Stomach (tissue), 19 donors: ENCODE measurements at places on chromosomes 5 and 9. TPM values are rescaled to one million over a fixed set of nuclear protein-coding genes. Genes with fewer than 3 reads are reported as not detected.

- no peaks in the 10 kb centered on the region for H3K27me3 ChIP-seq
- no peak overlapping the region for H3K27ac ChIP-seq
- no peak for DNase-seq
- peaks cover 40% of the 10 kb centered on the region for H3K4me1 ChIP-seq
These were observed 12.6 kb downstream of the MGAT1 start for GRCh38 chr5:180790020-180790419.

GRCh38 chr9:80134487-80134886 is 562.7 kb downstream of the TLE4 start:
- no peaks in the 10 kb centered on the region for H3K36me3 ChIP-seq
- no peak overlapping the region for H3K4me3 ChIP-seq
- H3K27ac ChIP-seq = no peak overlapping the region
- H3K27me3 ChIP-seq = no peaks in the 10 kb centered on the region
- no peak for DNase-seq
- no peaks in the 10 kb centered on the region for H3K4me1 ChIP-seq

- H3K4me1 ChIP-seq = no peaks in the 10 kb centered on the region
- DNase-seq = no peak
- H3K27ac ChIP-seq = no peak overlapping the region
- no peak overlapping the region for H3K4me3 ChIP-seq
These were observed 208.3 kb downstream of the TLE1 start for GRCh38 chr9:81480828-81481604.

DNA sequence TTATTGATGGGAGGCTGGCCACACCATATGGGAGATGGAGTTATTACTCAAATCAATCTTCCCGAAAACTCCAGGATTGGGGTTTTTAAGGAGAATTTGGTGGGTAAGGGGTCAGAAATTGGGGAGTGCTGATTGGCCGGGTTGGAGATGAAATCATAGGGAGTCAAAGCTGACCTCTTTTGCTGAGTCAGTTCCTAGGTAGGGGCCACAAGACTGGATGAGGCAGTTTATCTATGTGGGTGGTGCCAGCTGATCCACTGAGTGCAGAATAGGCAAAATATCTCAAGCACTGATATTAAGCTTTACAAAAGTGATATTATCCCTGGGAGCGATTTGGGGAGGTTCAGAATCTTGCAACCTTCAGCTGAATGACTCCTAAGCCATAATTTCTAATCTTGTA is 75.7 kb upstream of the CLINT1 start:
- H3K4me1 ChIP-seq = no peaks in the 10 kb centered on the region
- no peaks in the 10 kb centered on the region for H3K27me3 ChIP-seq
- no peak for DNase-seq
- no peaks in the 10 kb centered on the region for H3K36me3 ChIP-seq
- H3K4me3 ChIP-seq = no peak overlapping the region

- peaks cover 11% of the 10 kb centered on the region for H3K36me3 ChIP-seq
- H3K27ac ChIP-seq = no peak overlapping the region
- no peak overlapping the region for H3K4me3 ChIP-seq
- no peaks in the 10 kb centered on the region for H3K27me3 ChIP-seq
These were observed 23.9 kb upstream of the SAP30L start for GRCh38 chr5:154421868-154422267.

DNA sequence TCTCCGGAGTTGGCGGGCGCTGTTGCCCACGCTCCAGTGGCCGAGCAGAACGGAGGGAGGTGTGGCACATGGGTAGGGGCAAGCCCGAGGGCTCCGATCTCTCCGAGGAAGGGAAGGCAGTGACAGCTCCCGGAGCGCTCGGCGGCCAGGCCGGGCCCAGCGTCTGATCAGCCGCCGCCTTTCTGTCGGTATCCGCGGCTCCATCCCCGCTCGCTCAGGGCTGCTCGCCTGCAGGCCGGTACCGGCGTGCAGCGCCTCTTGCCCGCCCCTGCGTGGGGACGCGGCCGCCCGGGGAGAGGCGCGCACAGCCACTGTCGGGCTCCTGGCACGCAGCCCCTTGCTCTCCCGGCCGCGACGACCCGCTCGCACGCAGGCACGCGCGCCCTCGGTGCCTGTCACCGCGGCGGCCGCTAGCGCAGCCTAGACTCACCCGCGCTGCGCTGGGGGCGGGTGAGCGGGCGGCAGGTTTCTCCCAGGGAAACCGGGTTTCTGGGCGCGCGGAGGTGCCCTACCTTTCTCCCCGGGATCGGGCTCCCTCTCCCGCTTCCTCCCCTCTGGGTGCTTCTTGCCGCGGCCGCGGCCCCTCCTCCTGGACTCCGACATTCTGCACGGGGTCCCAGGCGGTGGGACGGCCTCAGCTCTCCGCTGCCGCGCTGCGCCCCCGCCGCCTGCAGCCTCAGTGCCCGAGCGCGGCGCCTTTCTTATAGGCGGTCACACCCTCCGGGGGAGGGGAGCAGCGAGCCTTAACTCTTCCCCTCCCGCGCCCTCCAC is 108.4 kb downstream of the PSD2 start:
- H3K4me3 ChIP-seq = peak overlapping the region; percentile 45
- no peak overlapping the region for H3K27ac ChIP-seq
- DNase-seq = no peak
- peaks cover 22% of the 10 kb centered on the region for H3K4me1 ChIP-seq

DNA sequence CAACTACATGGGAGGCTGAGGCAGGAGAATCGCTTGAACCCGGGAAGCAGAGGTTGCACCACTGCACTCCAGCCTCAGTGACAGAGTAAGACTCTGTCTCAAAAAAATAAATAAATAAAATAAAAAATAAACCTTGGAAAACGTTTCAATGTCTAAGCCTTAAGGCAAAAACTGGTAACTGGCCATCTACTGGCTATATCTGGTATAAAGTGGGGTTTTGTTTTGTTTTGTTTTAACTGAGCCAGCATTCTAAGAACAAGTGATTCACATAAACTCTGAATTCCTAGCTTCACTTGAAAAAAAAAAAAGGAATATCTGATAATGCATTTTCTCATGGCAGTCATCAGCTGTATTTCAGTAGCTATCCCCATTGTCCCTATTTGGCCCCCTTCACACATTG is 126.1 kb upstream of the EFNA5 start:
- H3K36me3 ChIP-seq = no peaks in the 10 kb centered on the region
- no peaks in the 10 kb centered on the region for H3K4me1 ChIP-seq
- H3K4me3 ChIP-seq = no peak overlapping the region
- no peak overlapping the region for H3K27ac ChIP-seq
- H3K27me3 ChIP-seq = no peaks in the 10 kb centered on the region

GRCh38 chr9:33187519-33188218 is 20.5 kb upstream of the B4GALT1 start:
- no peak overlapping the region for H3K4me3 ChIP-seq
- H3K36me3 ChIP-seq = no peaks in the 10 kb centered on the region
- no peak for DNase-seq
- H3K4me1 ChIP-seq = peaks cover 42% of the 10 kb centered on the region

DNA sequence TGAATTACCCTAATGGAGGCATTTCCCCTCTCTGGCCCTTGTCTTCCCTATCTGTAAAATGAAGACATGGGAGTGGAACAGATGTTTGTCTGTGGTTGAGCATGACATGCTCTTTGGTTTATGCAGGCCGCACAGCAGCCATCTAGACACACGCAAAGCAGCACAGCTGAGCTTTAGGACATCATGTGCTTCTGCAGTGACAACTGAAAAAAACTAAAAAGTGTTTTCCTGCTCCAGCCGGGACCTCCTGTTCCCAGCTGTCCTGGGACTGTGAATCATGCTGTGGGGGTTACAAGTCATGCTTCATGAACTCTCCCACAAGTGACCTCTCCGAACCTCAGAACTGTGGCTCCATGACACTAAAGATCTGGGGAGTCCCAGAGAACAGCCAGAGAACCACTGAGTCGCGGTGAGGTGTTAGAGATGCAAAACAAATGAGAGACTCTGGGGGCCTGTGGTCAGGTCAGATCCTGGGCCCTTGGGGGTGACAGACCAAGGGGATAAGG is 1.7 kb downstream of the SMIM3 start:
- H3K36me3 ChIP-seq = no peaks in the 10 kb centered on the region
- H3K4me3 ChIP-seq = peak overlapping the region; percentile 71
- H3K27me3 ChIP-seq = no peaks in the 10 kb centered on the region
- peak; percentile 51 for DNase-seq
- H3K27ac ChIP-seq = peak overlapping the region; percentile 95
- H3K4me1 ChIP-seq = peaks cover 55% of the 10 kb centered on the region

DNA sequence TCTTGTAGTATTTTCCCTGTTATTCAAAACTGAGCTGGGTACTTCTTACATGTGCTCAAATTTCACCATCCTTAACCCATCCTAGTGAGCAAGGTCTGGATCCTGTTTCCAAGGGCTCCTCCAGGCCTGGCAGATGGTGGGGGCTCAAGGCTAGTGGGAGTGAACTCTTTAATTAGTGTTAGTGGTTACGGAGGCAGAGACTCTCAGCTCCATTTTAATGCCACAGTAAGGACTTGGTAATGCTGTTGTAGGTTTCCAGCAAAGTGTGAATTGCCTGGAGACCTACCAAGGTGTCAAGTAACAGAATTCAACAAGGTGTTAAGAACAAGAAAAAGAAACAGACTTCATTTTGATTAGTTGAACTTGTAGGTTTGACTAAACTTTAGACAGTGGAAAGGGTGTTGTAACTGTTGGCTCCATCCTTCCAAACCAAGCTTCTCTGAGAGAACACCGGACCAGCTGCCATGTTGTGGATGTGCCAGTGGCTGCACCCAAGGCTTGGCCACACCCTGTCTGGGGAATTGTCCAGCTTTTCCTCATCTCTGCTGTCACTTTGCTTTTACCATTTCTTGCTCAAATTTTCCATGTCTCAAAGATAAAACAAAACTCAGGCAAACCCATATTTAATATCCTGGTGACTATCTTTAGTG is 98.7 kb downstream of the ADCY2 start:
- no peak for DNase-seq
- H3K36me3 ChIP-seq = no peaks in the 10 kb centered on the region
- no peak overlapping the region for H3K27ac ChIP-seq
- peaks cover 8% of the 10 kb centered on the region for H3K4me1 ChIP-seq
- no peak overlapping the region for H3K4me3 ChIP-seq
- no peaks in the 10 kb centered on the region for H3K27me3 ChIP-seq

DNA sequence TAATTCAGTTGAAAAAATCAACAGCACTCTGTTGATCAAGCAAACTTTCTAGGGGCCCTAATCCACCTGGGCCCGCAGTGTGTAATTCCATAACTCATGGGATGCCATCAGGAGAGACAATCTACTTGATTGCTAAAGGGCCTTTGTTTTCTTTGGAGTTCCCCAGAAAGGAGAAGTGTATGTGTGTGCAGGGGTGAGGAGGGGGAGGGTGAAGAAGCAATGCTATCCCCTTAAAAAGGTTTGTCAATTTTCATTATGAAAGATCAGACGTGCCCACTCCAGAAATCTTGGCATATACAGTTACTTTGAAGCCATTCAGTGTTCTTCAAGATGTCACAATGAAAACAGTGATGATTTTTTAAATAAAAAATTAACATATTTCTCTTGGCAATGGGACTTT is 6.2 kb downstream of the PARP8 start:
- H3K4me1 ChIP-seq = peaks cover 9% of the 10 kb centered on the region
- H3K4me3 ChIP-seq = no peak overlapping the region
- no peaks in the 10 kb centered on the region for H3K27me3 ChIP-seq
- H3K36me3 ChIP-seq = no peaks in the 10 kb centered on the region

DNA sequence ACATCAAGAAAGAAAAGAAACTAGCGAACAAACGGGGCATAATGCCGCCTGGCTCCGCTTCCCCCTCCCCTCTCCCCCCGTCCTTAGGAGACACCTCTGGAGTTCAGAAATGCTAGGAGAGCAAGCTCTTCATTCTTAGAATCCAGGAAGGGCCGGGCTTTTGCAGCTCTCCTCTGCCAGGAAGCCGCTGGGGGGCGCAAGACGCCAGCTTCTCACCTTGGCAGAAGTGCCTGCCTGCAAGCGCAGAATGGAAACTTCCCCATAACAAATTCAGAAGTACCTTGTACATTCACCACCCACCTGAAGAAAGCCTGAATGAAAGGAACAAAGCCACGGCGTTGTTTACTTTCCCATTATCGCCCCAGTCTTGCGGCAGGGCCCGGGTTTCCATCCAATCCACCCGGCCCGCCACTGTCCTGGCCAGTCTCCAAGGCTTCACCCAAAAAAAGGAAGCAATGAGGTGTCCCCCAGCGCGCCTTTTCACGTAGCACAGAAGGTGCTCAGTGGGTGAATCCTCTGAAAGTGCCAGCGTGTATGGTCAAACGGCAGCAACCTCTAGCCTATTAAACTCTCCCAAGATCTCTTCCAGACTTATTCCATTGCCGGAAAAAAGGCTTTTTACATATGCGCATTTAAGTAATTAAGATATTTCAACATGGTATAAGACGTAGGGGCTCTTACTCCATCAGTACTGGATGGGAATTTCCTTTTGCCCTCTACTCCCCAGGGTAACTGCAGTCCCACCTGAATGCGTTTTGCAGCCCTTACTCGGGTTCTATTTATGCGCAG is 1.6 kb upstream of the GADD45G start:
- DNase-seq = peak; percentile 96
- no peaks in the 10 kb centered on the region for H3K27me3 ChIP-seq
- peak overlapping the region; percentile 73 for H3K4me3 ChIP-seq
- peaks cover 28% of the 10 kb centered on the region for H3K4me1 ChIP-seq
- peak overlapping the region; percentile 95 for H3K27ac ChIP-seq

Gene ACTBL2
- not detected for polyA plus RNA-seq

Gene GARIN3
- polyA plus RNA-seq = not detected

Gene LEAP2
- 2.2 TPM for polyA plus RNA-seq

Gene PTPA
- 69.2 TPM for polyA plus RNA-seq
